ENCODE measurements at places on chromosomes 4 and X.

- DNase-seq, result no peak
These were observed 1.7 kb upstream of the MTM1 start for GRCh38 chrX:150566734-150567182.

DNA sequence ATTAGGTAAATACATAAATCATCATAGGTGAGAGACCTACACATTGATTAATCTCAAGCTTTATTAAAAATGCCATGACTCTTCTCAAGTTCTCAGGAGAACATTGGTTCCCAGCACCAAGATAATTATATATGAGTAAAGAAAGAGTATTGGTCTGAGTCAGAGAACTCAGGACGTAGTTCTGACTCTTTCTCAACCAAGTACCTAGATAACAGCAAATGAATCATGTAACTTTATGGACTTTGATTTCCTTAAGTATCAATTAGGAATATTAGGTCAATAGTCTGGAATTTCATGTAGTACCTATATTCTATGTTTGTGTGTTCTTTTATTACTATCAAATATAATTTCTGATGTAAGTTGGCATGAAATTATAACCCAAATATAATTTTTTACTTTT is 409.9 kb downstream of the GABRG1 start:
- no peak for DNase-seq

DNA sequence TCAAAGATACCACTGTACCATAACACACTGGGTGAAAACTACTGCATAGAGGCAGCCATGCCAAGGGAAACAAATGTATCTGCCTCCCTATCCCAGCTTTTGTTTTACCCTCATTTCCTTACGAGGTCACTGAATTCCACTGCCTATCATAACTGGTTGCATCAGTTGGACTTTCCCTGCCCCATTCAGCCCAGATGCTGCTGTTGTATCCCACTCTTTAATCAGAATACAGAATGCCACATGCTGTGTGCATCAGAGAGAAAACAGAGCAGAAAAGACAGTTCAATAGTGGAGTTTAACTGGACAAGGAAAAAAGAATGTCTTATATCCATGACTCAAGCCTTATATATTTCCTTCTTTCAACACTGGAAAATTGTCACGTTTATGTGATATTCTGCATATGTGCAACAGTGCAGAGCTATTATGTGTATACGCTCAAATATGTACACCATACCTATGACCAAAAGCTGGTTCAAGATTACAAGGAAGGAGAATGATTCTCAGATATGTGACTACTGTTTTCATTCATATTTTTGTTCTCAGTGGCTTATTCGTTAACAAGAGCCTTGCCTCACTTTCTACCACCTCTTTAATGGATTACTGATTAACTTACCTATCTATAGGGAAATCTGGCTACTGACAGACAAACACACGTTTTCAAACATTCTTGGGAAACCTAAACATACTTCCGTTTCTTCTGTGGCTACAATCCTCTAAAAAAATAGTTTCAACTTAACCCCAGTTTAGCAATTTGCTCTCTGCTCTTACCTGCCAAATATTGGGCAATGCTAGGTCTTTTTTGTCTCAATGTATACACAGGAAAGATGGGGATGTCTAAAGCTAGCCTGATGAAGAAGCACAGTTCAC is 378.9 kb downstream of the SMARCA1 start:
- no peak for DNase-seq

- no peak for DNase-seq
These were observed 30.7 kb upstream of the AREG start for GRCh38 chr4:74414149-74414809.

GRCh38 chrX:130758072-130758471 is 144.9 kb downstream of the ENOX2 start:
- DNase-seq, result no peak

DNA sequence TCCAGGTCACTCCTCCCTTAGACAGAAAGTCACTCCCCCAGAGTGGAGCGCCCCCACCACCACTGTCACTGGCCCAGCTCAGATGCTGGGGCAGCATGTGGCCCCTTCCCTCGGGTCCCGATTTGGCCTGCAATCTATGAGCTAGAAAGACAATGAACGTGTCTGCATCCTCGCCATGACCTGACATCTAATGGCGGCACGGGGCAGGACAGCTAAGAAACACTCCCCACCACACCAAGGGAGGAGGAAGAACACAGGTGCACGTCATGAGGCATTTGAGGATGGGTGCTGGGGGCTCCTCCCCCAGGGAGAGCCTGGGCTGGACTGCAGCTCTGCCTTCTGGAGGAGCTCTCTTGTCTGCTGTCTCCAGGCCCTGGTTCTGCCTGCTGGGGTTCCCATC is 8.7 kb downstream of the RNF212 start:
- DNase-seq, result no peak

- DNase-seq, result no peak
These were observed 115.9 kb downstream of the CPZ start for GRCh38 chr4:8708401-8709021.

- DNase-seq, result no peak
These were observed 387.5 kb upstream of the FTHL17 start for GRCh38 chrX:31459361-31459760.

DNA sequence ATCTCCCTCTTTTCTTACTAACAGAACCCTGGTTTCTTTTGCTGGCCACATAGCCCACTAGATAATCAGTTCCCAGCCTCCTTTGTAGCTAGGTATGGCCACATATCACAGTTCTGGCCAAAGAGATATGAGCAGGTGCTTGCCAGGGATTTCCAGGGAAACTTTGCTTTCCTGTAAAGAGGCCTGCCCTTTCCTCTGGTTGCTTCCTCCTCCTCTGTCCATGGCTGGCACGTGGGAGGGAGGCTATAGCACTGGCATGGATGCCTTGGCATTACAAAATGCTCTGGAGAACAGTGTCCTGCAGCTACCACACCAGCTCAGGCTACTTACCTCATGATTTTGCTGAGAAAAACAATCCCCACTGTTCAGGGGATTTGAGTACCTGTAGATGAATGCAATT is 27.5 kb downstream of the RAB33B start:
- no peak for DNase-seq

- no peak for DNase-seq
These were observed 622.7 kb downstream of the PCDH18 start for GRCh38 chr4:136909626-136910025.

DNA sequence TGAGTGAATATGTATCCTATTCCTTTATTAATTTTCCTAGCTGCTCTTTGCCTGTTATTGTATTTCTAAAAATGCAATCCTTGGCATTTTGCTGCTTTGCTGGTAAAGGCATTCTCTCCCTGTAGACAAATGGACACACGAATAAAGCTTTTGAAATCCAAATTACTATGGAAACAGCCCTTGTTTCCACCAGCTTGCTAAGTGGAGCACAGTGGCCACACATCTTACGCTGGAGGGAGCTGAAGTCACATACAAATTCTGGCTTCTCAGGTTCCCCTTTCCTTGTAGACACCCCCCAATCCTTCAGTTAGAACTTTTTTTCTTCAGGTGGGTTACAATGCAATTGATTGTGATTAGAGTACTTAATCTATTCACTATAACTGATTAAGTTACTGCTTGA is 66.2 kb downstream of the AGA start:
- DNase-seq, result no peak

DNA sequence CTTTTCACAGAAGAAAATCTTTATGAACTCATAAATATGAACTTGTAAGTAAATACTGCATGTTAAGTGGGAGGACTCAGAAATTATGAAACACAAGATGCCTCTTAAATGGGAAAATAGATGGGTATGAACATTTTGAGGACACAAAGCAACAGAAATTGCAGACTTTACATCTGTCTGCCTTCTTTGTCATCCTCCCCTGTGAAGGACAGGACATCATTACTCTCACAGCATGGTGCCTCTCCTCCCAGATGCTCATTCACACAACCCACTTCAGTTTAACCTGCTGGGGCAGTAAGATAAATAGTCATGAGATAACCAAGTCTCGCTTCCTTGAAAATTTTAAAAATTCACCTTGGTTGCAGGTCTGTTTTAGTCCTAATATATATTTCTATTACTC is 144.5 kb downstream of the APBB2 start:
- DNase-seq, result no peak

- DNase-seq, result no peak
These were observed 210.9 kb downstream of the GRID2 start for GRCh38 chr4:92514627-92515026.

Data from vagina (tissue), 2 donors.